ENCODE measurements at places on chromosomes 4 and X.

GRCh38 chr4:63308697-63309096 is 1100.6 kb downstream of the TECRL start:
- DNase-seq: no peak

DNA sequence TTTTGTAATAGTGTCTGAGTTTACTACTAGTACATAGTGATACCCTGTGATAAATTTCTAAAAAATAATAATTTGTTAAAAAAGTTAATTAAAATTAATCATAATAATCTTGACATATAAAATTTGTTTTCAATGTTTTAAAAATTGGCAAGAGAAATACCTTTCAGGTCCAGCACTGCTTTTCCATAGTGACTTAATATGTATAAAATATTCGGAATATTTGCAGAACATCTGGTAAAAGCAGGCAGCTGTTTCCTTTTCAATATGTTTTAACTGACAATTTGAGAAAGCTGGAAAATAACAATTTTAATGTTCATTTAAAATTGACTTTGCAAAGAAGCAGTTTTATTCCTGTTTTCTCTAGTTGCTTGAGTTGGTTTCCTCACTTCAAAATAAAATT is 17.6 kb upstream of the GK2 start:
- DNase-seq: no peak

- no peak for DNase-seq
Measured at GRCh38 chrX:148133105-148133725, 152.1 kb downstream of the FMR1NB start.

DNA sequence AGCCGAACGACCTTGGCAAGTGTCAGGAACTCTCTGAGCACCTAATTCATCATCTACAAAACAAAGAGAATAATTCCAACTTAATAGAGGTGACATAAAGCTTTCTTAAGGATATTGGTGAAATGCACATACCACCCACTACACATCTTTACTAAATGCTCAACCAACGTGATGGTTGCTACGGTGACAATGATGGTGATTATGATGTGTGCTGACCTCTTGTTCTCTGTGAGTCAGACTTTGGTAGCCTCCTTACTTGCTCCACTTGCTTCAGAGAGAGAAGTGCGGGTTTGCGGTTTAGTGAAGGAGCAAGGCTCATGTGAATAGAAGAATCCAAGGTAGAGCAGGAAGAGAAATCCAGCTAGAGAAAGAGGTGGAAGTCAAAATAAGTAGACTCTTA is 52.8 kb upstream of the CLNK start:
- DNase-seq: no peak

DNA sequence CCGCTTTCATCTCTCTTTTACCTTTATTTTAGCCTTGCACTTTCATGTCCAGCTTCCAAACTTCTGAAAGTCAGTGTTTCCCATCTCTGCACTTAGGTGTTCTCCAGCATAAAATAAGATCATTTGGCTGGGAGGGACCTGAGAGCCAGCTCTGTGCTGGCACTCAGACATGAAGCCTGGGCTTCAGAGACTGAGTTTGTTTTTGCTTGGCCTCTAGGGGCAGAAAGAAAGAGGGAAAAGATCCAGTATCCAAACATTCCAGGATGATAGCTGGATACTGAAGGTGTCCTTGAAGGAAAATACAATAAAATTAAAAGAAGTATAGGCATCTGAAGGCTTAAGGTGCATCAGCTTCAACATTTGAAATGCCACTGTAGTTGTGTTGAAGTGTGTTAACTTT is 202.4 kb upstream of the ZIC3 start:
- DNase-seq: no peak

DNA sequence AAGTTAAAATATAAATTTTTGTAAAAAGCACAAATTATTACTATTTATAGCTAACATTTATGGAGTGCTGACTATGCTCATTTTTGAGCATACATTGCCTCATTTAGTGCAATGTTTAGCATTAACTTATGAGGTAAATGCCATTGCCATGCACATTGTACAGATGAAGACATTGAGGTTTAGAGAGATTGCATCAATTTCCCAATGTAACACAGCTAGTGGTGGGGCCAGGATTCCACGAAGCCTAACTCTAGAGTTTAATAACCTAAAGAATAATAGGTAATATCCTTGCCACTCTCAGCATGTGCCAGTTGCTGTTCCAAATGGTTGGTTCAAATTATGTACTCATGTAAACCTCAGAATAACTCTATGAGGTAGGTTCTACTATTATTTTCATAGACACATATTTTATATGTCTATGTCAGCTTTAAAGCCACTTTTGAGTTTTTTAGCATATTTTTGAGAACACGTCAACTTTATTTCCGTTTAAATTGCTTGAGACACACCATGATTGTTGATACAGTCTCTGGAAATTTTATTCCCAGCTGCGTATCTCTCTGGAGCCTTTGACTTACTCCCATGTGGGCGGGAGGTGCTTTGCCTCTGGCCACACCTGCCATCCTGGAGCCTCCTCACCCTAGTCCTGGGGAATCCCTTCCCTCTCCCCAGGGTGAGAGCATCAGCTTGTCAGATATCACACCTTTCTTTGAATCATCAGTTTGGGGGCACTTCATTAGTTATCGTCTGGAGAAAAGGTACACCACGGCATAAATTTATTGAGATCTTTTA is 10.8 kb upstream of the ADH1A start:
- no peak for DNase-seq

DNA sequence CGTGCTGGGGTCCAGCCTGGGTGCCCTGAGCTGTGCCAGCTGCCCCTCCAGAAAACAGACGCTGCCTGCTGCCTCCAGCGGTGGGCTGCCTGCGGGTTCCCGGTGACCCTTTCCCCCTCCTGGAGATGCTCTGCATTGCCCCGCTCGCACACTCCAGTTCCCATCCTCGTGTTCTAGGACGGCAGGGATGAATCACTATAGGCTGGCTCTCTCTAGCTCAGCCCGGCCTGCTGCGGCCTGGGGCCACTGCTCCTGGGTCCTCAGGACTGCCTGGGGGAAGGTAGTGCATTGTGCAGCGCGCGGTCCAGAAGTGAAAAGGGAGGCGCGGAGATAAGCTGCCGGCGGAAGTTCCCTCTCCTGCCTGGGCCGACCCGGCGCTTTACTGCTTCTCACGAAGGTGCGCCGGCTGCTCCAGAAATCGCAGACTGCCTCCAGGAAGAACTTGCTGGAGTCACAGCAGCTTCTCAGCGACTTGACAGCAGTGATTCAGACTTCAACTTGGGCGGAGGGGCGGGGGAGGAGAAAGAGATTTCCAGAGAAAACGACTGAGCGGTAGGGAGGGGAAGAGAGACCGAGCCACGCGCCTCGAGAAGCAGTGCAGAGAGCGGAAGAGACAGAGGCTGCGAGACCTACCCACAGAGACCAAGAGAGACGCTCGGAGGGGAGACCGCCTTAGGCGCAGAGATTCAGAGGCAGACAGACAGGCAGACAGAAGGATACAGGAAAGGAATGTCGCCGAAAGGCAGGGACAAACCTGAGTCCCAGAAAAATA is 6.7 kb upstream of the MSX1 start:
- no peak for DNase-seq

DNA sequence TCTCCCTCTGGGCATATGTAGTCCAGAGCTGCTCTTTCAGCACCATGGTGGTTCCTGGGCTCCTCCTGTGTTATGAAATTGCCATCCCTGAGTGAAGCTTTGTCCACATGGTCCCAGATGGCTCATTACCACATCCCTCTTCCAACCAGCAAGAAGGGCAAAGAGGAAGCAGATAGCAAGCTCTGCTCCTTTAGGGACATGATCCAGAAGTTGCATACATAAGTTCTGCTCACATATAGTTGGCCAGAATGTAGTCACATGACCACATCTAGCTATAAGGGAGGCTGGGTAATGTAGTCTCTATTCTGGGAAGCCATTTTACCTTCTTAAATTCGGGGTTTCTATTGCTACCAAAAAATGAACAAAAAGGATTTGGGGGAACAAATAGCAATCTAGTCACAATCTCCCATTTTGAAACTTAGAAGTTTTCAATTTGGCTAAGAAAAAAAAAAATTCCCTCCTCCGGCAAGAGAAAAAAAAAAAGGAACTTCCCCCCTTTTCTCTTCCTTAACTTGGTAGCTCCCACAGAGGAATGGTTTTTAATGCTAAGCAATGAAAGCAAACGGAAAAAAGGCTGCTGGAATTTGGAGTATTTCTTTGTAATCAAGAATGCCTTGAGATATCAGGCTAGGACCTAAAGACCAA is 88.2 kb upstream of the USP9X start:
- DNase-seq: no peak

DNA sequence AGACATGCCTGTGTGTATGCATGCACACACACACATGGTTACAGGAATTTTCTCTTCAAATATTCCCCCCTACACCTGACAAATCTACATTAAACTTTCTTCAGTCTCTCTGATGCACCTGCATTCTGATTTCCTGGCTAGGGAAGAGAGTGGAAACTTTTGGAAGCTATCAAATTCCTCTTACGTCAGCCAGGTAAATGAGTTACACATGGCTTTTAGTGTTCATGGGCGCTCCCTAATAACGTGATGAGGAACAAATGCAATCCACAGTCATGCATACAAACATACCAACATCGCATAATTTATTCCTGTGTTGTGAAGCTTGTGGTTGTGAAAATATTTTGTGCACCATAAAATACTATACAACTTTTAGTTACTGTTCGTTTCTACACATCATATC is 34.9 kb downstream of the BMP3 start:
- DNase-seq: no peak

- no peak for DNase-seq
Measured at GRCh38 chr4:106339431-106339830, 23.1 kb downstream of the AIMP1 start.

DNA sequence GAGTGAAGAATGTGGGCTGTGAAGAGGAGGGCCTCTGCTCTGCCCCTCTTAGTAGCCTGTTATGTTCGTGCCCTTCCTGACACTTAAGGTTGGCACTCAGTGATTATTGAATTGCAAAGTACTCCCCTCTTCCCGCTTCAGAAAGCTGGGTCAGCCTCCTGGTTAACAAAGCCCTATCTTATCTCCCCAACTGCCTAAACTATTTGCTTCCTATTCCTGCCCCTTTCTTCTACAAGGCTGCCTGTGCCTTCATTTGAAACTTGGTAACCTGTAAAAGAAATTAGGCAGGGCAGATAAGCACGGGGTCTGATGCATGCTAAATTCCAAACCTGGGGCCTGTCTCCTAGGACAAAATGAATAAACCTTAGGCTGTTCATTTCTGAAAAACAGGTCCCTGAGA is 23.1 kb upstream of the TMEM150C start:
- no peak for DNase-seq

DNA sequence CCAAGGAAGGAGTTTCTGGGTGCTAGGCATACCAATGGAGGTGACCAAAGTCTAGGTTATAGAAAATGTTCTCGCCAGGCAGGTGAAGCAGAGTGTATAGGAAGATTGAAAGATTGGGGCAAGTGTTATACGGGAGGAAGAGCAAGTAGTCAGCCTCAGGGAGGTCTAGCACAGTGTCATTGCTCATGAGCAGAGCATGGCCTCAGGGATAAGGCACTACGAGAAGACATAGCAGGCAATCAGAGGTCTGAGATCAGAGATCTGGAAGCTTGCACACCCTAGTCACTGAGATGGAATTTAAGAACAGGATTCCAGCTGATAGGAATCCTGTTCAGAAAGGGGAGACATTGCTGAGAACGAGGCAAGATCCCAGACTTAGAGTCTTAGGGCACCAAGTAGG is 350.0 kb upstream of the CASK start:
- no peak for DNase-seq

DNA sequence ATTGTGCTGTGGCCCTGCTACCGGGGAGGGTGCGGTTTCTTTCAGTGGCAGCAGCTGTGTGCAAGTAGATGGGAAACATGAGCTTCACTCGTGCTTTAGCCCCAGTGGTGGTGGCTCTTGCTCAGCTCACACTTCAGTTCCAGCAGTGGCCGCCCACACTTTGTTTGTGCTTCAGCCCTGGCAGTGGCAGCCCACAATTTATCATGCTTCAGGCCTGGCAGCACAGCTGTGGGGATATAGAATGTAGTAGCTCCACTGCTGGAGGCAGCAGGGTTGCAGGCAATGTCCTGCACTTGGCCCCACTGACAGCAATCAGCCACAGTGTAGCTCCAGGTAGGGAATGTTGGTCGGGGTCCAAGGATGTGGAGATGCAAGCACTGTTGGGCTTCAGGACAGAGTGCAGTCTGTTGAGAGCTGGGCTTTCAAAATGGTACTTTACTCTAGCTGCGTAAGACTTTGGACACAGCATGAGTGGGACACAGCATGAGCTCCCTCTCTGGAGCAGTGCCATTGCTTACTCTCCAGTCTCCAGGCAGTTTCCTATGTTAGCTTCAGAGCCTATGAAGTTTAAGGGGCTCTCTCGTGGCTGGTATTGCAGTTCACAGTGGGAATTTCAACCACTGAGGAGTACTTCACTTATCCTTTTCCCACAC is 413.1 kb downstream of the PDGFC start:
- no peak for DNase-seq

GRCh38 chr4:19689511-19689910 is 562.2 kb upstream of the SLIT2 start:
- DNase-seq: no peak

DNA sequence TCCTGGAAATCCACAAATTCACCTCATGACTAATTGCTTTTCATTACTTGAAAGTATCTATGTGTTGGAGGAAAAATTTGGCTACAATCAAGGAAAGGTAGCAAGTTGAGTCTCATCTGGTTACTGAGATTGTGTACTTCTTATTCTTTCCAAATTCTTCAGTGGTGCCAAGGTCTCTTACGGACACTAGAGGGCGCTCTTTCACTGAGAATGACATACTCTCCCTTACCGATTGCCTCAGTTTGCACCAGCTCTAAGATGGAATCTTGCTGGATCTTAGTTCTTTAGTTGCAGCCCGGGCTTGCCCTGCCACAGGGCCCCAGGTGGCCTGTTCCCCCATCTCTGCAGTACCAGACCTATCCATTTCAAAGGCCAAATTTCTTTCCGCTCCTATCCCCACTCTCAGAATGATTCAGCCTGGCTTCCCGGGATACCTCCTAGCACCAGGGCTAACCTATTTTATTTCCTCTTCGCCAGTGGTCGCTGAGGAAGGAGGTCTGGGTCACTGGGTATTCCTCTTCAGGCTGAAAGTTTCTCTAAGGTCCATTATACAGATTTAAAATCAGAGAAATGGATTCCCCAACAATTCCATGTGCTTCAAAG is 24.6 kb upstream of the GPR50 start:
- no peak for DNase-seq

GRCh38 chr4:108628411-108628810 is 8.0 kb downstream of the RPL34 start:
- no peak for DNase-seq

DNA sequence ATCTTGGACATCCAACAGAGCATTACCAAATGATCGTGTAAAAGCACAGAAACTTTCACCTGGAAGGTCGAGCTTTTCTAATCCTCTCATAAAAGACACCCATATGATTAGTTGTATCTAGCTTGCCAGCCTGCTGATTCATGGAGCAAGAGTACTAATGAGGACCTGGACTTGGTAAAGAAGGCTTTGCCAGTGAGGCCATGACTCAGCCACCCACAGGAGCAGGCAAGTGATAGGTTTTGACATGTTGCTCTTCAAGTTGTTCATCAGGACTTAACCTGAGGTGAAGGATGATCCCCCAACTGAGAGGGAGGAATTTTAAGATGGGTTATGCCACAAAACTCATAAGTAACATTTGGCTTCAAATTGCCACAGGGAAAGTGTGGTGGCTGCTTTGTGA is 24.7 kb upstream of the EPGN start:
- DNase-seq: no peak

Measured in activated CD4-positive, CD25-positive, alpha-beta regulatory T cell (primary cell).